LNCaP clone FGC (cell line): ENCODE measurements at places on chromosomes 16 and 17.

DNA sequence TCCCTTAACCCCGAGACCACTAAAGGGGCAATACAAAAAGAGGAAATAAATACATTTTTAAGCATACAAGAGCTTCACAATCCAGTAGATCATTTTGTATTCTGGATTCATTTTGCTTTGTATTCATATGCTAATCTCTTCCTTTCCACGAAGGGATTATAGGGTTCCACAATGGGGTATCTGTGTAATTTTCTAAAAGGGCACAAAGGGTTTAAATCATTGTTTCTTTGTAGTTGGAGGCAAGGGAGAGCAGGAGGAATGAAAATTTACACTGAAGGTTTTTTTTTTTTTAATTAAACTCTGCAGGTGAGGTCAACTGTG lies 592 bp upstream of the NUFIP2 start:
- no peak for DNase-seq

DNA sequence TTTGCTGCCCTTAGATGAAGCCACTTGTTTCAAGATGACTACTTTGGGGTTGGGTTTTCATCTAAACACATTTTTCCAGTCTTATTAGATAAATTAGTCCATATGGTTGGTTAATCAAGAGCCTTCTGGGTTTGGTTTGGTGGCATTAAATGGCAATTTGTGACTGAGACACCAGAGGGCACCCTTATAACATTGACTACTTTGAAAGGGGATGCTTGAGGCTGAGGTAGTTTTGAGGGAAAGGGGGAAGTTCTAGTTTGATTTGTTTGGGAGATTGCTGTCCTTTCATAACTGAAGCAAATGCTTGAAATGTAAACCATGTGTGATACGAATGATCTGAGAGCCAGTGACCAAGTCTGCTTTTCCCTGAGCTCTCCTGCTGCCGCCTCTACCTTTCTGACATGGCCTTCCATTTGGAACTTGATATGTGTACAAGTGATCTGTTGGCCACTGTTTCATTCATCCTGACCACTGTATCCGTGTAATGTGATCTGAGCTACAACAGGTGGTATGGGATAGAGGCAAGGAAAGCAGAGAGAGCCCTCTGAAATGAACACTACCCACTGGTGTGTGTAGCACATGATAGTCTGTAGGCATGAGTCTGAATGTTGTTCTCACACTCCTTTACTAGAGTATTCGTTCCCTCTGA lies 5.8 kb upstream of the RARA start:
- no peak for DNase-seq

- DNase-seq: no peak
Observed at GRCh38 chr17:83068641-83069570, 10.5 kb upstream of the METRNL start.

DNA sequence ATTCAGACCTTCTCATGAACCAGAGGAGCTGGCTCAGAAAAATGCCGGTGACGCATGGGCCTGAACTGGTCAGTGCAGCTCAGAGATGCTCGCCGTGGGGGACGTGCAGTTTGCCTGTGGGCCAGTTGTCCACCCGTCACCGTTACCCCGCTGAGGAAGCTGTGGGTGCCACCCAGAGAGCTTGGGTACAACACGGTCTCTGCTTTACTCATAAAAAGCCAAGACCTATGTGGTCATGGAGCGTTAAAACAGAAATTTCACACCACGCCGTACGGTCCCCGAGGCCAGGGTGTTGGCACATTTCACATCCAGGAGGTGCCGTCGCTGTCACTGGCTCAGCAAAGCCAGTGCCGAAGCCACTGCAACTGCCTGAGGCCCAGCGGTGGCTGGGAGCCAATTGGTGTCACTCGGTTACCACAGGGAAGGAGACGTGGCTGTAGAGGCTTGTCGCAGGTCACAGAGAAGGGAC lies 120.9 kb downstream of the METRNL start:
- no peak for DNase-seq

DNA sequence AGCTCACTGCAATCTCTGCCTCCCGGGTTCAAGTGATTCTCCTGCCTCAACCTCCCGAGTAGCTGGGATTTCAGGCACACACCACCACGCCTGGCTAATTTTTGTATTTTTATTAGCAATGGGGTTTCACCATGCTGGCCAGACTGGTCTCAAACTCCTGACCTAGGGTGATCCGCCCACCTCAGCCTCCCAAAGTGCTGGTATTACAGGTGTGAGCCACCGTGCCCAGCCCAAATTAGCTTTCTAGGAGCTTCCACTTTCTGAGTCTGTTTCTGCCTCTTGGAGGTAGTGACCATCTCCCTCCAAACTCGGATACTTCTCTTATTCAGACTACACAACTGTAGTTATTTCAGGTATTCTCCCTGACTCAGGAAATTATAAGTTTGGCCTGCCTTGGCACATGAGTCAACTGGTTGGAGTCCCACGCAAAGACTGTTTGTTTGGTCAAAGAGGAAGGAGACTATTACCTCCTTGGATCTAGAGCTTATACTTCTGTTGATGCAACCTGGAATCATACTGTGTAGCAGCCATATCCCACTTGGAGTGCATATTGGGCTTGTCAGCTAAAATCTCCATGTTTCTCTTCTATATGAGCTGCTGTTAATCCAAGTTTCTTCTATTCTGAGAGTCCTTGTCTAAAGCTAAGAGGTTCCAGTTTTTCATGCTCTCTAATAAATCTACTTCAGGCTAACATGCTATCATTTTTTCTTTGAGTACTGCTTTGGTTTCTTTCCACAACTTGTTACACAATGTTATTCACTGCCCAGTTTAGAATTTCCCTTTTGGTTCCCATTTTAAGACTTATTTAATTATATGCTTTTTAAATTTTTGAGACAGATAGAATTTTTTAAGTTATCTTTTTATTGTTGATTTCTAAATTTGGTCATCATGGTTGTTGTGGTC lies 7.5 kb downstream of the IL4R start:
- no peak for DNase-seq

DNA sequence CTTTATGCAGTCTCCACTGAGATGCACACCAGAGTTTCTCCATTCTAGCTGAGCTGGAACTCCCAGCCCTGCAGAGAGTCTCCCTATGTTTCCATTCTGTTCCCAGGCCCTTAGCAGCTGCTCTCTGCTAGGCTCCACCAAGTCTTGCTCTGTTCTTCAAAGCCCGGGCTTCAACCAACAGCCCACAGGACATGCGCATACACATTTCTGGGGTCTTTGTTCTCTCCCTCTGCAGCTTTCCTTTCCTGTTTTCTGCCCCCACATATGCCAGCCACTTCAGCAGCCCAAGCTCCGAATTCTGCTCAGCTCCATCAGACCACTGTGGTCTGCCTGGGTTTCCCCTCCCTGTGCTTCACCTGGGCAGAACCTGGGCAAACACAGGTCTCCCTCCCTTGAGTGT lies 205.9 kb downstream of the CBLN1 start:
- no peak for DNase-seq

DNA sequence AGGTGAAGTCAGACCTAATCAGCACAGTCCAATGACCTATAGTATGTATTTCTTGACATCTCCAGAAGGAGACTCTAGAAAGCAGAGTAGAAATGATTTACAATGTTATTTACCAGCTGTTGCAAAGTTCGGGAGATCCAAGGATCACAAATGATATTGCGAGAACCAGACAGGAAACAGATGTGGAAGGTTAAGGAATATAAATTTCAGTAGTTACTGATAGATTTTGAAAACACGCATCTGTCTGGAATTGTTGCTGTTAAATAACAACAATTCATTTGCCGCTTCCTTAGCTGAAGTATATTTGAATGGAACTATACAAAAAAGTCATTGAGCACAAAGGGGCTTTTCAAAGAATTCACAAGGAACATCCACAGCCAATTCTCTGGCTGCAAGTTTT lies 72.0 kb downstream of the STXBP4 start:
- no peak for DNase-seq

- no peak for DNase-seq
Observed at GRCh38 chr17:5135726-5136579, 20.1 kb downstream of the USP6 start.

DNA sequence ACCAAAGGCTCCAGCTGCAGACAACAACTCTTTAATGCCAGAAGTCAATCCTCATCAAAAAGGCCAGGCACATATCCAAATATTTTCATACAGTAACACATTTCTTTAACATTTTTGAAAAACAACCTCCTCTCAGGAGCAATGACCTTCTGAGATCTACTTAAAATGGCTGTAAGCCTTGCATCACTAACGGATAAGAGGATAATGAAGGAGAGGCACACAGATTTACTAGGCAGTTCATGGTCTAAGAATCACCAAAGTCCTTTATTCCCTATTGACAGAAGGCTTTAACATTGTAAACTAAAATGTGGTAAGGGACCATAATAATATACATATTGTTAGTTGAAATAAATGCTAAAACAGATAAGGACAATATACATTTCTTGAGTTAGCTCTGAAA lies 114.7 kb downstream of the USP32 start:
- no peak for DNase-seq

DNA sequence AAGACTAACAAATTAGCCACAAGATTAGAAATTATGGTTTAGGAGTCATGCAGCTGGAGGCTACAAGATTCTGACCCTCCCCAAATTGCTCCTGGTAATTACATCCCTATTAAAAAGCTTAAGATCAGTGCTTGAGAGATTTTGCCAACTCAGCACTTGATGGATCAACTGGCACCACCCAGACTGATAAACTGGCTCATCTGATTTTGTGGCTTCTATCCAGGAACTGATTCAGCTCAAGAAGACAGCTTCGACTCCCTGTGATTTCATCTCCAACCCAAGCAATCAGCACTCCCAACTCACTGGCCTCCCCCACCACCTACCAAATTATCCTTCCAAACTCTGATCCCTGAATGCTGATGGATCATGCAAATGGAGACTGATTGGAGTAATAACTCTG lies 94.8 kb downstream of the TNFRSF13B start:
- DNase-seq: no peak

GRCh38 chr17:28345419-28346198 lies 10.0 kb downstream of the TNFAIP1 start:
- no peak for DNase-seq

- DNase-seq: no peak
Observed at GRCh38 chr17:45409659-45410076, 23.0 kb downstream of the ARHGAP27 start.

DNA sequence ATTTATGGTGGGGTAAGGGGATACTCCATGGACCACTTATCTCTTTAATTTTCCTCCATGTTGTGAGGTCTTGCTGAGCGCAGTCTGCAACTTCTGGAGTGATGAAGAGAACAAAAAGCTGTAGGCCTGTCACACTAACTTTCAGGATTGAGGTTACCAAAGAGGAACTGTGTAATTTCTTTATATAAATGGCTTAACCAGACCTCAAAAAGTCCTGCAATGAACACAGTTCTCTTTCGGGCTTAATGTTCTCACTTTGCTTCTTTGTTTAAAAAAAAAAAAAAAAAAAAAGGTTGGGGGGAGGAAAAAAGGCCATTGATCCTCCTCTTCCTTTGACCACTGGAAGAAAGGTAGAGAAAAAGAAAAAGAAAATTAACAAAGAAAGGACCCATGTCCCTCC lies 86.8 kb upstream of the SOX9 start:
- DNase-seq: no peak

GRCh38 chr17:39813631-39814030 lies 50.5 kb downstream of the IKZF3 start:
- no peak for DNase-seq

DNA sequence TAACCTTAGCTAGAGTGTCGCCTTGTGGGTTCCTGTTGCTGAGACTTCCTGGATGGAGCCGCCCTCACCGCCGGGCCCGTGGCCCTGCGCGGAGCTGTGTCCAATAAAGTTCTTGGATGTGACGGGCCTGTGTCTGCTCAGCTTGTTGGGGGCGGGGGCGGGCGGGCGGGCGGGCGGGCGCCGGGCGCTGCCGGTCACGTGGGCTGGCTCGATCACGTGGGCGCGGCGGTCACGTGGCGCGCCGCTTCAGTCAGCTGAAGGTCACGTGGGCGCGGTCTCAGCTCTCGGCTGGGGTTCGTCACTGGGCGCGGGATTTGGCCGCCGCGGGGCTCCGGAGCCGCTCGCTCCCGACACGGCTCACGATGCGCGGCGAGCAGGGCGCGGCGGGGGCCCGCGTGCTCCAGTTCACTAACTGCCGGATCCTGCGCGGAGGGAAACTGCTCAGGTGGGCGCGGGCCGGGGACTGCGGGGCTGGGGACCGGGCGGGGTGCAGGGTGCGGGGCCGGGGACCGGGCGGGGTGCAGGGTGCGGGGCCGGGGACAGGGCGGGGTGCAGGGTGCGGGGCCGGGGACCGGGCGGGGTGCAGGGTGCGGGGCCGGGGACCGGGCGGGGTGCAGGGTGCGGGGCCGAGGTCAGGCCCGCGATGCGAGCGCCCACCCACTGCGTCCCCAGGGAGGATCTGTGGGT lies at the start of gene AMDHD2:
Gene AMDHD2 (plus strand): TSS at position 275 of the 687 bp plus-strand sequence. CDS start 88 bp downstream, at position 363.
- DNase-seq: peak; percentile 64

GRCh38 chr16:3882531-3882930 lies 2.0 kb upstream of the CREBBP start:
- DNase-seq: no peak

DNA sequence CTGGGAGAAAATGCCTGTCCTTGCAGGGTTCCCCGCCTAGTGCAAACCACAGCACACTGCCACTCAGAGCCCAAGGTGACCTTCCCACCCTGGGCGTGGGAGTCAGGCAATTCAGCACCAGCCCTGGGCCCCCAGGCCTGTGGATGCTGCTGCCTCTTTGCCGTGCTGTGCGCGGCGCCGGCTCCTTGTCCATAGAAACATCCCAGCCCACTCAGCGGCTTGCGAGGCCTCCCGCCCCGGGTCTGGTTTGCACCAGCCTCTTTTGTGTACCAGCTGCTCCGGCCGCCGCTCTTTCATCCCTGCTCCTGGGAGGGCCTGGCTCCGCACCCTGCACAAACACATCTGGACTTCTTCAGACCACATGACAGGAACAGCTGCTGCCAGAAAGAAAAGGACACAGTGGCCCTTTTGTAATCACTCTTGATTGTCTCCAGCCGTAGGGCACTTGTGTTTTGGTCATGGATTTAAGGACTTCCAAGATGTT lies 75.4 kb upstream of the SDK2 start:
- no peak for DNase-seq

DNA sequence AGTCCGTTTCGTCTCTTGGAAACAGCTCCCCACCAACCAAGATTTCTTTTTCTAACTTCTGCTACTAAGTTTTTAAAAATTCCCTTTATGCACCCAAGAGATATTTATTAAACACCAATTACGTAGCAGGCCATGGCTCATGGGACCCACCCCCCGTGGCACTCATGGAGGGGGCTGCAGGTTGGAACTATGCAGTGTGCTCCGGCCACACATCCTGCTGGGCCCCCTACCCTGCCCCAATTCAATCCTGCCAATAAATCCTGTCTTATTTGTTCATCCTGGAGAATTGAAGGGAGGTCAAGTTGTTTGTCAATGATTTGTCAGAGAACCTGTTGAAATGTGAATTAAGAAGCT lies 48.2 kb downstream of the IL21R start:
- no peak for DNase-seq

GRCh38 chr17:74419928-74420411 lies 11.9 kb upstream of the GPRC5C start:
- no peak for DNase-seq
